ENCODE measurements at places on chromosomes 6 and 20. TPM values are rescaled to one million over a fixed set of nuclear protein-coding genes. Genes with fewer than 3 reads are reported as not detected.

BMP5 gene
- 1.1 TPM for total RNA-seq

DSP gene
- total RNA-seq = 27.3 TPM

TCF21 gene
- total RNA-seq = 8.2 TPM

BANF2 gene
- not detected for total RNA-seq

DEFB123 gene
- not detected for total RNA-seq

HAO1 gene
- not detected for total RNA-seq

CALHM5 gene
- 17.2 TPM for total RNA-seq

BPIFA1 gene
- total RNA-seq = not detected

TOX2 gene
- 1.4 TPM for total RNA-seq

All from regular cardiac myocyte (primary cell).